ENCODE measurements at places on chromosomes 11 and 22.

DNA sequence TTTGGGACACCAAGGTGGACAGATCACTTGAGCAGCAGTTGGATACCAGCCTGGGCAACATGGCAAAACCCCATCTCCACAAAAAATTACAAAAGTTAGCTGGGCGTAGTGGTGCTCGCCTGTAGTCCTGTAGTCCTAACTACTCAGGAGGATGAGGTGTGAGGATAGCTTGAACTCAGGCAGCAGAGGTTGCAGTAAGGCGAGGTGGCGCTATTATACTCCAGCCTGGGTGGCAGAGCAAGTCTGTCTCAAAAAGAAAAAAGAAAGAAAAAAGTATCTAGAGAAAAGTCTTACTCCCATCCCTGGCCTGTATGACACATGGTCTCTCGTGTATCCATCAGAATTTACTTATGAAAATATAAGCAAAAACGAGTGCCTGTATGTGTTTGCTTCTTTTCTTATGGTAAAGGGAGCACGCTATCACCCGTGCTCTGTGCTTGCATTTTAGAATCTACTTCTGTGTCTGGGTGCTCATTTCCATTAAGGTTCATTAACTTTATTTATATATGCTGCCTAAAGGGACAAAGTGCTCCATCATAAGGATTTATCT lies 15.4 kb upstream of the CPT1A start:
- no peak for DNase-seq

DNA sequence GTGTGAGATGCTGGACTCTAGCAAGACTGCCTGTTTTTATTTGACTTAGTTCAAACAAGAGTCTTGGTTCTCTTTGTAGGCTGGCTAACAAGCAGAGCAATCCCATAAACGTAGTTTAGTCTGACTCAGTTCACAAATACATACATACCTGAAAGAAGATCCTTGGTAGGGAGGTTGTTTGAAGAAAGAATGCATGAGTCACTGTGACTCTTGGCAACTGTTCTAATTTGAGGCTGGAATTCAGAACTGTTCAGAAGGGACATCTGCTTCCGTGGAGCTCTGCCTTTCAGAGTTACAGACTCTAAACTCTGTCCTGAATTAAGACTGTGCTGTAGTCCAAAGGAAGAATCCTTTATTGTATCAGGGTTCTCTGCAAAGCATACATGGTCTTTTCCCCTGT lies 32.2 kb downstream of the C2CD3 start:
- no peak for DNase-seq

DNA sequence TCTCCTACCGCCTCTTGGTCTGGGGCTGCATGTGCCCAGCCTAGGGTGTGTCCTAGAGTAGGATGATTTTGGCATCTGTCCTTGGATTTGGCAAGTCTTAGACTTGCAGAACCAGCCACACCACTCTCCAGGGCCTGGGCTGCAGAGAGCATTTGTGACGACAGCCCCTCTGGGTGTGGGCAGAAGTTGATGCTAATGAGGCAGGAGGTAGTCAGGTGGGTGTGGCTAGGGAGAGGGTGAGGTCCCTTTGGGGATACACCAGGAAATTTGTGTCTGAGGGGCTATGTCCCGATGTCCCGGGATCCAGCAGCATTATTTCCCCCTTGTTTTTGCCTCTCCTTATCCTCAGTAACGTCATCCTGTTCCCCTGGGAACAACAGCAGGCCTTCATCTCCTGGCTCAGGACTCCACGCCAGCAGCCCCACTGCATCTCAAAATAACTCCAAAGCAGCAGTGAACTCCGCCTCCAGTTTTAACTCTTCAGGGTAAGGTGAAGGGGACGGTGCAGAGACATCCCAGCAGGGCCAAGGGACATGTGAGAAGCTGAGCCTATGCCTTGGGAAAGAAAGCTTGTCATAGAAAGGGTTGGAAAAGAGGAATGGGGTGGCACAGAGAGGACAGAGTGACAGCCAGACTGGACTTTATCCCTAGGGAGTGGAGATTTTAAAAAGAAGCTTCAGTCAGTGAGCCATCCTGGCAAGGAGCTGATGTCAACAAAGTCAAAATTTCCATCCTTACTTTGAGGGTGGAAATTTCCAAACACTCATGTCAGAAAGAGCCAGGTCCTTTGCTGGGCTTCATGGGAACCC lies 8.0 kb upstream of the TLCD5 start:
- DNase-seq: no peak

DNA sequence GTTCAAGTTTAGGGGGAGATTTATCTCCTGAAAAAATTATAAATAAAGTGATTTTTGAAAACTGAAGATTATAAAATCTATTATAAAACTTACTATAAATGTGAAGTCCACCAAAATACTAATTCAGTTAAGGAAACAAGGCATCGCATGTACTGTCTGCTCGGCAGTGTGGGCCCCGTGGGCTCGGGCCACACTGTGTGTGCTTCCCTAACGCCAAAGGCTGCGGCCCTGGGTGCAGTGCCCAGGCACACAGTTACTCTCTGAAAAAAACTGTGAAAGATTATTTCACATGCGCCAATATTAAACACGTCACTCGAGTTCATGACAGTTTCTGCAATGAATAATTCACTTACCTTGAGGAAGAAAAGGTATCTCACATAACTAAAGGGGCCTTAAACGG lies 39.8 kb downstream of the BRD1 start:
- no peak for DNase-seq

DNA sequence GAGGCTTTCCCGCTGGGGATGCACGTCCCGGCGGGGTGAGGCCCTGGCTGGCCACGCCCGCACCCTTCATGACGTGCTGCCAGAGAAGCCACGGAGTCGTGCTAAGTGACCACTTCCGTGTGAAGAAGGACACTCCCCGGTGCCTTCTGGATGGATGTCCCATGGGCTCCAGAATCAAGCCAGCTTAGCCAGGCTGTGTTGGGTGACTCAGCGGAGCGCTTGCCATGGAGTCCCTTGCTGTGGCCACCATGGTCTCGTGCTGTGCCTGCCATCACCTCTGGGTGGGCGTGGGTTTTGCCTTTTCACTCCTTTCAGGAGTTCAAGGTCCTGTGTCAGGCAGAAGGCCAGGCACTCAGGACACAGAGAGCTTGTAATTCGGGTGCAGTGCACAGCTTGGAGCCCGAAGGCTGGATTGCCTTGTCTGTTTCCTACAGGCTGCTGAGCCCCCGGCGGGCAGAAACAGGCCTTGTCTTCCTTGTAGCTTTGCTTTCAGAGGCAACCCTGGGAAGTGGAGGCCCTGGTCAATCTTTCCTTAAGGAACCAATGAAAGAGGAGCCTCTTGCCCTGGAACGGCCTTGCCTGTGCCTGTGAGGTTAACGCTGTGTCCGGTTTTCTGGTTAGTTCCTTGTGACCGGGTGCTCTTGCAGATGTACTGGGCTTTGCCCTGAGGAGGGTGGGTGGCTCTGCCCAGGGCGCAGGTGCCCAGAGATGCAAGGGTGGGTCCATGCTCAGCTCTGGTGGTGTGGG lies 268.6 kb downstream of the TBC1D22A start:
- no peak for DNase-seq

GRCh38 chr22:42396621-42397331 lies 35.4 kb downstream of the NFAM1 start:
- DNase-seq: peak; percentile 20

GRCh38 chr11:26964339-26964738 lies 29.6 kb upstream of the FIBIN start:
- no peak for DNase-seq

GRCh38 chr11:46222490-46223251 lies 54.8 kb upstream of the CREB3L1 start:
- DNase-seq: no peak

DNA sequence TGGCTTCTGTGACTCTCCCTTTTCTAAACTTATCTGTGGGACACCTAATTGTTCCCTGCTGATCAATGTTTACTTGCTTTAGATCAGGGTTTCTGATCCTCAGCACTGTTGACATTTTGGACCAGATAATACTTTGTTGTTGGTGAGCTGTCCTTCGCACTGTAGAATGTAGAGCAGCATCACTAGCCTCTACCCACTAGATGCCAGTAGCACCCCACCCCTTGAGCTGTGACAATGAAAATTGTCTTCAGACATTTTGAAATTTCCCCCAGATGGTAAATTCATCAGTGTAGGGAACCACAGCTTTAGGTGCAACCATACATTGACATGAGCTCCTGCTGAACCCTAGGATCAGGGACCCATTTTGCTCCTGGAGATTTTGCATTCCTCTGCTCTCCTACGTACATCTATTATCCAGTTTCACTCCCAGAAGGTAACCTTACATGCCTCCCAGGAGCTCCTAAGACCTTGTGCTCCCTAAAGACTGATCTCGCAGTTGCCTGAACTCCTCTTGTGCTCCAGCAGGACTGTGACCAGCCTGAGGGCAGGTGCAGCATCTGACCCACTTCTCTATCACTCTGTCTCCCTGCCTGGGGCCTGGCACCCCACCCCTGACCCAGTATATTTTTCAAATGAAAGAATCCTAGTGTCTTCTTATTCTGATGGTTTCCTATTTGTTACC lies 107.8 kb downstream of the FAR1 start:
- peak; percentile 10 for DNase-seq

DNA sequence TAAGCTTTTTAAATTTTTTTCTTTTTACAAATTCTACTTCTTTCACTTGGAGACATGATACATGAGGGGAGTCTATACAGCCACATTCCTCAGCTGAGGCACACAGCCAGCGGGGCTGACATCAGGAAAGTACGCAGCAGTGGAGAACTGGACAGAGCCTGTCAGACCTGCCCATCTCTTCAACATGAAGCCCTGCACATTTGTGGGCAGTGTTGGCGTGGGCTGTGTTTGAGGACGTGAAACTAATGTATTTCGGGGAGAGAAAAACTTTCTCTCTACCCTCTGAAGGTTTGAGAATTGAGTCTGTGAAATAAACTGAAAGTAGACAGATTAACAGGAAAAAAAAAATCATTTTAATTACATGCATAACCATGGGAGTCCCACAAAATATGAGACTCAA lies 84.8 kb upstream of the HTATIP2 start:
- DNase-seq: no peak

- DNase-seq: no peak
Observed at GRCh38 chr11:126874831-126875230, 125.7 kb downstream of the KIRREL3 start.

DNA sequence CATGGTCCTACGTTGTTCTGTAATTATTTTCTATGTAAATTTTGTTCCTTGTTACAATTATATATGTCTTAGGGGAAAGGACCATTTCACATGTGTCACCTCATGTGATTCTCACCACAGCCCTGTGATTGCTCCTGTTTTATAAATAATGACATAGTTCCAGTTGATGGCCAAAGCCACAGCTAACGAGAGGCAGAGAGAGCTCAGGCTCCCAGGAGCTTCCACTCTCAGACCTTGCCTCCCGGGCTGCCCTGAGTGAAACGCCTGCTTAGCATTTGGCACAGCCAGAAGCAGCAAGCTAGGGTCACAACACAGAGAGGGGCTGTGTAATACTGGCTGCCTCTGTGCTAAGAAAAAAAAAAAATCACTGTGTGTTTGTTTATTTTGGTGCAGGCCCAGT lies 5.9 kb downstream of the TMEM121B start:
- DNase-seq: no peak

- no peak for DNase-seq
Observed at GRCh38 chr11:72998676-72999075, 143.4 kb downstream of the FCHSD2 start.
